ENCODE measurements at places on chromosomes 12 and 14.
A peak's percentile ranks its signal among the peaks of the same experiment; 100 is the strongest.

- no peak for DNase-seq
Observed at GRCh38 chr14:91877376-91877915, 10.1 kb upstream of the TC2N start.

- peak; percentile 15 for DNase-seq
Observed at GRCh38 chr12:83958997-83959396, 953.6 kb downstream of the SLC6A15 start.

DNA sequence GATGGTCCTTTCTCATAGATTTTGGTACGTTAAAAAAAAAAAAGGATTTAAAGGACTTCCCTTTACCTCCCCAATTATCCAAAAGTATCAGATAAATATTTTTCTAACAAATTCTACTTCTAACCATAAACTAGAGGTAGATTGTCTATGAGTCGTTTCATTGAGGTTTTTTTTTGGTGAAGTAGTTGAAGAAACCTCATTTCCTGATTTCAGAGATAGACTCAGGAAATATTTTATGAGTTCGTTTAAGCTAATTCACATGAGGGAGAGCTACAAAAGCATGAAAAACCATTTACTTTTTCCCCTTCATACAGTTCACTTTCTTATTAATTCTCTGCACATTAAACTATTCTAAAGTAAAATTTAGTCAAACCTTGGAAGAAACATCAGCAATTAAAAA lies 112.5 kb downstream of the RALGAPA1 start:
- no peak for DNase-seq

- no peak for DNase-seq
Observed at GRCh38 chr14:51933191-51933590, 56.2 kb upstream of the RTRAF start.

DNA sequence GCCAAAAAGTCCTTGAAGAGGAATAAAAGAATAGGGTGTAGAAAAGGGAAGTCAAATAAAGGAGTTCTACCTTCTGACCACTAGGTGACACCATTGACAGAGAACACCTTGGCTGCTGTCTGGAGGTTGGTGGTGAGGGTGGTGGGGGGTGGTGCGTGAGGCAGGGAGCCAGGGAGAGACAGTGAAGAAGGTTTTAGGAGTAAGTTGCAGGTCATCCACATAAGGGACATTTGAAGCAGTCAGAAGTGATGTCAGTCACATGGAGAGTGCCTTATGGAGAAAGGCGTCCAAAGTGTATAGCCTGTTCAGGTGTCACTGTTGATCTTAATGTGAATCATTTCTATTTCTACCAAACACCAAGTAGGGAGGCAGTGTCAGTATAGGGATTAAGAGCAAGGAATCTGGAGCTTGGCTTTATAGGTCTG lies 279.3 kb upstream of the DDHD1 start:
- peak; percentile 46 for DNase-seq

DNA sequence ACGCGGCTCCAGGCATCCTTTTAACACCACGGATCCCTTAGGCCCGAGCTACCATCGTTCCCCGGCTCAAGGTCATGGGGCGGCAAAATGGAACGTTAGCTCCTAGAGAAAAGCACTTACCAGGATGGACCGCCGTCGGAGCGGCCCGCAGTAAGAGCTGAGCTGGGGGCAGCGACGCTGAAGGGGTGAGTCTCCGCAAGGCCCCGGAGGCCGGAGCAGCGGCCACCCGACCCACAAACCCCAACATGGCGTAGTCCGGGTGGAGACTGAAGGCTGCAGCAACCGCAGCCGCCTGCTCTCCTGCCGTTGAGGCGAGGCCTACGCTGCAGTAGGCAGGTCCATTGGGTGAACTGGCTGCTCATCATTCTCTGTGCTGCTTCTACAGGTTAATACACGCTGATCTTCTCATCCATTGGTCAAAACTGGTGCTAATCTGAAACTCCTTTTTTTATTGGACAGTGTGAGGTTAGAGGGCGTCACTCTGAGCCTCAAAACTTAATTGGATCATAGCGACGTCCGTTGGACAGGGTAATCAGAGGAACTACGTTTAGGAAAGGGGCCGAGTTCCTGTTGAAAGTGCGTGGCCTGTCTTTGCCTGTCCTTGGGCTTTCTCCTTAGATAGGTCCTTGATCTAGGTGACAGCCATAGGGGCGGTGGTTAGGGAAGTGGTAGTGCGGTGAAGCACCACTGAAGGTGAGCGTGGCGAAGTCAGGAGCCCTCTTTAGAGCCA lies at the start of gene ATP5F1B:
Gene ATP5F1B, minus strand, starts transcription at position 268 of the 730 bp plus-strand sequence. Its CDS starts 21 bp downstream, at position 247.
- peak; percentile 100 for DNase-seq

DNA sequence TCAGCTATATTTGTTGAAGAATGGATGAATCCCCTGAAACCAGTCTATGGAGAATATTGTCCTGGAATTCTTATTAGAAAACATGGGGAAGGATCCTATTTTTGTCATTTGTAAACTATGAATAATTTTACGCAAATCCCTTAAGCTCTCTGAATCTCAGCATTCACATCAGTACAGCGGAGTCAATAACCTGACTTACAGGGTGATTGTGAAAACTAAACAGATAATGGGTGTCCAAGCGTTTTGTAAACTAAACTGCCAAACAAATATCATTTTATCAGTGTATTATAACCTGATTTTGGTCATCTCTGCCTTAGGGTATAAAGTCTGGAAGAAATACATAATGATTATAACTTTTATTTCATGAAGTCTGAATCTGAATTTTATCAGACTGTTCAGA lies 10.0 kb downstream of the ART4 start:
- no peak for DNase-seq

- DNase-seq = no peak
Observed at GRCh38 chr12:5023842-5024241, 19.8 kb upstream of the KCNA5 start.

DNA sequence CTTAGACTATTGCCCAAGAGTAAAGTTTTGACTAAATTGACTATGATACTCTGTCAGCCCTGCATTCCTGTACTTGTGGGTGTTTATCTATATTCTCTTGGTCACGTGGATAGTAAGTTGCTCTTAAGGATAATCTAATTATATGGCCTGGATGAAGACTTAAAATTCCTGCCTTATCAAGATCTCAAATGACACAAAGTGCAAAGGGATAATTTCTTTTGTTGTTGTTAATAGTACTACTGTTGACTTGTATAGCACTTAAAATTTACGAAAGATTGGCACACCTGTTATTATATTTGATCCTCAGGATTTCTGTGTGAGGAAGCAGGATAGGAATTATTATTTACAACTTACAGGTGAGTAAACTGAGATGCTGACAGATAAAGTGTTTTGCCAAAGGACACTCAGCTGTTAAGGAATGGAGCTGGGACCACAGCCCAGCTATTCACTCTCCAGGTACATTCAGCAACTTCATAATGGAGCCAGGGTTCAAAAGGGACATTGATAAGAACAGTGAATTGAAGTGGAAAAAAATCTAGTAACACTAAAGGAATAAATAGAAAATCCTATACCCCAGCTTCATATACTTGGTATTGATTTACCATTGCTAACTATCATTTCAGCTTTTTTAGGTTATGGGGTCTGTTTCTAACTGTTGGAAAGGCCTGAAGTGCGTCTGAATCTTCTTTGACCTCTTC lies 53.4 kb upstream of the EVL start:
- no peak for DNase-seq

Measured in fibroblast of upper back skin (primary cell).